Stimulated activated CD4-positive, alpha-beta T cell treated with anti-CD3 and anti-CD28 coated beads, Interleukin-12 subunit alpha, Interleukin-12 subunit beta, amount 100 ng/mL, for 4 hours (primary cell): ENCODE measurements at places on chromosomes 7 and 10.

DNA sequence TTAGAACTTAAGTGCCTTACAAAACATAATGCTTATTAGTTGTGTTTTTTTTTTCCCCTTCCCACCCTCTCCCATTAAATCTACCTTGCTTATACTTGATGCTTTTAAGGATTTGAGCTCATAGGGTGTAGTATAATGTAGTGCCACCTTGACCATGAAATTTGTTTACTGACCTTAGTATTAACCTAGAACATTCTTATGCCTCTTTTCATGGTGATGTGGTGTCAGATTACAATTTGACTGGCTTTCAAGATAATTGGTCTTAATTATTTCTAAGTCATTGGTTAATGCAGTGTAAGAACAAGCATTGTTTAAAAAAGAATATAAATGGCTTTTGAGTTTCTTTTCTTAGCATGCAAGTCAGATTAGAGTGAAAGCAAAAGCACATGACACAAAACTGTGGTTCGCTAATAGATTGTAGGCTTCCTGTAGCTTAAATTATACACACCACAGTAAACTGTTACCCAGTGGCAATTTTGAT, 61.8 kb downstream of the ADD3 start:
- no peak for DNase-seq

DNA sequence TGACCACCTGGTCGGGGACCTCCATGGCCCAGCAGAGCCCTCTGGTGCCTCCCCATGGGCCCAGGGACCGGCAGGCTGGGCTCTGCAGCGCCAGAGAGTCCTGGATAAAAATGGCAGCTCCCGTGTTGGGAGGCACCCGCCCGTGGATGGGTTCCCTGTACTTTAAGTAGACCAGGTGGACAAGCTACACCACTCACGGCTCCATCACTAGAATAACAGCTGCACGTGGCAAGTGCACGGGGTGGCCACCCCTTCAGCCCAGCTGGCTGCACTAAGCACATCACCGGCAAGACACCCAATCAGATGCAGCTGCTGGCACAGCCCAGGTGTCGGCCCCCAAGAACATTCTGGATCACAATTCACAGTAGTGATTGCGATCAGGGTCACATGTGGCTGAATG, 69.8 kb downstream of the DIP2C start:
- DNase-seq, result no peak

GRCh38 chr10:30000802-30001571, 58.4 kb downstream of the JCAD start:
- DNase-seq, result no peak

DNA sequence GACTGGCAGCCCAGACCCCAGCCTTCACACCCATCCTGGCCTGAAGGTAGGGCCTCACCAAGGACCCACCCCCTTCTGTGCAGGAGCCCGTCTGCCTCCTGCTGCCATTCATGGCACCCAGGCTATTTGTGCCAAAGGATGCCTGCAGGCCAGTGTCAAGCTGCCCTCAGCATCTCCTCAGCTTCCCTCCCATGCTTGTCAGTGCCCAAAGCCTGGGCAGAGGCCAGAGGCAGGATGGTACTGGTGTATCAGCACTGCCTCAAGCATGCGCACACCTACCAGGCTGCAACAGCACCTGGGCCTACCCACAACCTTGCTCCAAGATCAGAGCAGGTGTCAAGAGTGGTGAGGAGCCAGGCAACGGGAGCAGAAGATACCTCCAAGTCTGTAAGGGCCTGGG, 27.6 kb downstream of the SFTPA1 start:
- no peak for DNase-seq

GRCh38 chr7:93011351-93012294, 106.2 kb downstream of the SAMD9 start:
- DNase-seq, result no peak

GRCh38 chr7:69693042-69693441, 94.8 kb downstream of the AUTS2 start:
- DNase-seq, result no peak

- no peak for DNase-seq
These were observed 39.3 kb downstream of the GHRHR start for GRCh38 chr7:31003097-31003496.

DNA sequence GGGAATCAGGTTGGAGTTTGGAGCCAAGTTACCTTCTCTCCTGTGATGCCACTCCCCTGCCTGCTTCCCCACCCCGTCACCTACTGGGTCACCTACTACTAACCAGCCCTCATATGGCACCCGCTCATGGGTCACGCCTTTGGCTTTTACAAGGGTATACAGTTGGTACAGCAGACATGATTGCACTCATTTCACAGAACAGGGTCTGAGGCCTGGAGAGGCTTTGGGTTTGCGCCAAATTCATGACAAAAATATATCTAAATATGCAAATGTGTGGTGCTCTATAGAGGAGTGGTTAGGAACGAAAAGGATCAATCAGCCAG, 10.7 kb downstream of the CRYGN start:
- no peak for DNase-seq

DNA sequence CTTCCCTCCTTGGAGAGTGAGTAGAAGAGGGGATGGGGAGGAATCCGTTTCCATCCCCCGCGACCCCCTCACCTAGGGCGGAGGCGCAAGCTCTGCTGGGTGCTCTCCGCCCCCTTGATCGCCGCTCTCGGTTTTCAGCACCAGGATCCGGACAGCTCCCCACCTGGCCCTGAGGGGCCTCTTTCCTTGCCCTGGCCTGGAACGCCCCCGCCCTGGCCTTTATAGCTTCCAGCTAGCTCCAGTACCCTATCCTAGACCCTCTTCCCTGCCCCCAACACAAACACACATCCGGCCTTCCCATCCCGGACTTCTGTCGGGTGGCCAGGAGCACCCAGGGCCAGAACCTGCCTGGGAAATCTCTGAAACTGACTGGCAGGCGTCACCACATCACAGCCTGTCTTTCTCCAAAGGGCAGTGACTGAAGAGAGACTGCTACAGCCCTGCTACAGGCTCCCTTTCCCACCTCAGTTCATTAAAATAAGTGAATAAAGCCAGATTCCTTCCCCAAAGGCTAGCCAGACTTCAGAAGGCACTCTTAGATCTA, 72.3 kb upstream of the LEP start:
- DNase-seq, result no peak
